ENCODE measurements at places on chromosomes 1 and 21. TPM values are rescaled to one million over a fixed set of nuclear protein-coding genes. Genes with fewer than 3 reads are reported as not detected.

Gene S100A7
- total RNA-seq: not detected

Gene RNF223
- total RNA-seq: not detected

Gene MIER1
- 17.5 TPM for total RNA-seq

Gene PKLR
- total RNA-seq: not detected

Gene IFNLR1
- total RNA-seq: 0.05 TPM
